ENCODE measurements at places on chromosomes 1 and 21.

DNA sequence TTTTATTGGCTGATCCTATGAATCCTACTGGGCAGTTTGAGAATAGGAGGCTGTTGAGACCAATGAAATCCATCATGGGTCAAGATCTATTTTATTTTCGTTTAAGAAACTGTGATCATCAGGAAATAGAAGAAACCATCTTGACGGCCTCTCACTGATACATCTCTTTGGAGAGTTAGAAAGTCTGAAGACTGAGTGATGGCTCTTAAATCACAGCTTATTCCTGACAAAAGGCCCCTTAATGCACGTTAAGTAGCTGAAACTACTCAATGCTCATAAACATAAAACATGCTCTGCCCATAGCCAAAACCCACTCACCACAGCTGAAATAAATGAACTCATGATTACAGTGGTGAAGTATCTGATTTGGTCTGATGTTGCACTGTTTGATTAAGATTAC, 784.5 kb upstream of the NEGR1 start:
- DNase-seq: no peak

GRCh38 chr1:180854456-180854855, 58.2 kb upstream of the KIAA1614 start:
- no peak for DNase-seq

DNA sequence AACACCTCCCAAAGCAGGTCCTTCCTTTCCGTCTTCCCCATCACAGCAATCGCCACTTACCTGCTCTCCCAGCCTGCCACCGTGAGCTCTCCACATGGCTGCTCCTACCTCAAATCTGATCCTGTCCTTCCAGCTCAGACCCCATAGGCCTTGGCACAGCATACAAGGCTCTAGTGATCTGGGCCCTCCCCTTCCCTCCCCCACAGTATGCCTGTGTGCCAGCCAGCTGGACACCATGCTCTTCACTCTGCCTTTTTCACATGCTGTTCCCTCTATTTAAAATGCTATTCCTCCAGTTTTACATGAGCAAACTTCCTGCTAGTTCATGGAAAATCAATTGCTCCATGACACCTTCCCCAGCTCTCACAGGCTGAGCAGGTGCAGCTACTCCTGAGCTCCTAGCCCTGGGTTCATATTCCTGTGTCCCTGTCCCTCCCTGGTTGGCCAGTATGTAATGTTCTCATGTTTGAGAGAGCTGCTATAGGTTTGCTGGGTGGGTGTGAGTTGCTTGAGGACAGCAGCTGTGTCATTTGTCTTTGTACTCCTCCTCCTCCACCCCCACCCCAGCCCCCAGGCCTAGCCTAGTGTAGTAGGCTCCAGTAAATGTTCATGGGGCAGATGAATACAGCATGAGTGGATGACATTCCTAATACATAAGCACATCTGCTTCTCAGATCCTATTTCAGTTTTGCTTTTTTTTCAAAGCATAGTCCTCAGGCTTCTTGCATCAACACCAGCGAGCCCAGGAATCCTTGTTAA, 6.3 kb upstream of the TNNT2 start:
- DNase-seq: peak; percentile 99

GRCh38 chr1:222057162-222057561, 315.3 kb upstream of the DUSP10 start:
- no peak for DNase-seq

DNA sequence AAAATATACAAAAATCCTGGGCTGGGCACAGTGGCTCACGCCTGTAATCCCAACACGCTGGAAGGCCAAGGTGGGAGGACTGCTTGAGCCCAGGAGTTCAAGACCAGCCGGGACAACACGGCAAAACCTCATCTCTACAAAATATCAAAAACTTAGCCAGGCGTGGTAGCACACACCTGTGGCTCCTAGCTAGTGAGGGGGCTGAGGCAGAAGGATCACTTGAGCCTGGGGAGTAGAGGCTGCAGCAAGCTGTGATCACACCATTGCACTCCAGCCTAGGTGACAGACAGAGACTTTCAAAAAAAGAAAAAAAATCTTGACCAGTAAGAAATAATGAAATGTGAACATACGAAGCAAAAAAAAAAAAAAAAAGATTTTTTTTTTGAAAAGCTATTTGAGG, 52.1 kb downstream of the ARID4B start:
- DNase-seq: no peak

DNA sequence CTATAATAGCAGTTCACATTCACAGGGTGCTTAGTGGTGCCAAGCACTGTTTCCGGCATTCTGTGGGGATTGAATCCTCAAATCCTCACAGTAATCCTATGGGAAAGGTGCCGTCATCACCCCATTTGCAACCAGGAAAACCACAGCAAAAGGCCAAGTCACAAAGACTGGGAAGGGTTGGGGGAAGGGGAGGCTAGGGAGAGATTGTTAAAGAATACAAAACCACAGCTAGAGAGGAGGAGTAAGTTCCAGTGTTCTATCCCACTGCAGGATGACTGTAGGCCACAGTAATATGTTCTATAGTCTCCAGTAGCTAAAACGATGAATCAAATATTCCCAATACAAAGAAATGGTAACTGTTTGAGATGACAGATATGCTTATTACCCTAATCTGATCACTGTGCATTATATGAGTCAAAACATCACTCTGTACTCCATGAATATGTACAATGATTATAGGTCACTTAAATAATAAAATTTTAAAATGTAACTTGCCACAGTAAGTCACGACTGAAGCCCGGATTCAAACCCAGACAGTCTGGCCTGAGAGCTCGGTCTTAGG, 256.8 kb downstream of the TOMM20 start:
- DNase-seq: no peak

- DNase-seq: no peak
These were observed 367.5 kb upstream of the C1orf174 start for GRCh38 chr1:4267381-4268261.

- DNase-seq: no peak
These were observed 8.3 kb downstream of the SLAMF1 start for GRCh38 chr1:160638540-160638857.

DNA sequence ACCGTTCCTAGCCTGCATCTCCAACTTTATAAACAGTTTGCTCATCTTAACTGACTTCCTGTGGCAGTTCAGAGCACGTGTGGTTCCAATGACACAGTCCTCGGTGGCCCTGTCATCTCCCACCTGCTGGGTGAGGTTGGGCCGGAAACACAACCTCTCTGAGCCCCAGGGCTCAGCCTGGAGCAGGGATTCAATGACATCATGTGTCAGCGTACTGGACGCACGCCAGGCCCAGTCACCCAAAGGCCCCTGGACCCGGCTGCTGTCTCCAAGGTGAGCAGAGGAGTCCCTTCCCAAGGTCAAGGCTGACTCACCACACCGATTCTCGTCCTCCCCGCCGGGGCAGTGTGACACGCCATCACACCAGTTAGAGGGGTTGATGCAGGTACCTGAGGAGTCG, 19.9 kb downstream of the TMPRSS2 start:
- DNase-seq: no peak

DNA sequence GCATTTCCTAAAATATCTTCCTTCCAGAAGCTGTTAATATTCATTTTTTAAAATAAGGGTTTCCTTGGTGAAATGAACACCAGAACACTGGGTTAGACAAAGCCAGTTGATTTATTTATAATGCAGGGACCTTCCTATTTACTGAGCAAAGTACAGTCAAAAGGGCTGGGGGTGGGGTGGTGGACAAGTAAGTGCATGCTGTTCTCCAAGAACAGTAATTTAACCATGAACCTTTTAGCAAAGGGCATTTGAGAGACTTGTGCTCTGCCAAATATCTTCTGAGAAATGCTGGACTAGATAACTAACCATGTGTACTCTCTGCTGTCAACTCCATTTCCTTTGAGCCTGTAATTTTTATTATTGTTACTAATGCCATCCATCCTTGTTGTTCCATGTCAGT, 100.2 kb downstream of the OMA1 start:
- DNase-seq: no peak

DNA sequence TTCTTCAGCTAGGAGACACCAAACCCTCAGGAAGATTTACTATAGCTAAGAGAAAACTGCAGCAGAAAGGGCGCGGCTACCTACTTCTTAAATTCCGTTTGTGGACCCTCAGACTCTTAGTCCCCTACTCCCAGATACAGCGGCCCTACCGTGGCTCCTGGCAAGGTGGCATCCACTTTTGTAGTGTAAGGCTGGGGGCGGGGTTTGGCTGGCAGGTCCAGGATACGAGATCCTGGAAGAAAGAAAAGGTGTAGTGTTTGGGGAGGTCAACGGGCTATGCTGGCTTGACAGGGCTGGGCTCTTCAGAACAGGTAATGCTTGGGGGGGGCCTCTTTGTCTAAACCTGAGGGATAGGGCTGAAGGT, 280 bp downstream of the CREB3L4 start:
- DNase-seq: no peak

DNA sequence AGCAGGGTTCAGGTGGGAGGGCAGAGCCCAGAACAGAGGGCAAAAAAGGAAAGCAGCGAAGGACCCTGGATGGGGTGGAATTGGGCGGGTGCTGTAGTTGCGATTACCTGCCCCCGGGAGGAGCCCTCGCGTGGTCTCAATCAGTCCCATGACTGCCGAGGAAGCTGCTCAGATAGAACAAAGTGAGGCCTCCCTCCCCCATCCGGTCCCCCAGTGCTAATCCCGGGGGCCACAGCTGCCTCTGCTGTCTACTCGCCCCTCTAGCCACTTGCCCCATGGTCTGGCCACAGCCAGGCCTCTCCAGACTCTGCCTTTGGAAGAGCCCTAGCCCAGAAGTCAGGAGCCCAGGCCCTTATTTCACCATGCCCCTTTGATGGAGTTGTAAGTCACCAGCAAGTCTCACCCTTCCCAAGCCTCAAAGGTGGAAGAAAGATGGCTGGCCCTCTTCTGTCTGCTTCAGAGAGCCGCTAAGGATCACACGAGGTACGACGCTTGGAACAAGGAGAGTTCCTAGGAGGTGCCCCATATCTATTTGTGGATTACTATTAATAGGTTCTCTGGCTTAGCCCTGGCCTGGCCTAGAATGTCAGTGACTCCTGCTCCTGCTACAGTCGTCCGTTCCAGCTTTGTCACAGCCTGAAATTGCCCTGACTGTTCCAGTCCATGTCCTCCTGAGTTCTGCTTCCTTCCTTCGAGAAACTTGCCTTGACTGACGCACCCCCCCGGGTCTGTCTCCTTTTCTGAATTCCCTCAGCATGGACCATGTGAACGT, 16.4 kb downstream of the ECHDC2 start:
- DNase-seq: peak; percentile 14

DNA sequence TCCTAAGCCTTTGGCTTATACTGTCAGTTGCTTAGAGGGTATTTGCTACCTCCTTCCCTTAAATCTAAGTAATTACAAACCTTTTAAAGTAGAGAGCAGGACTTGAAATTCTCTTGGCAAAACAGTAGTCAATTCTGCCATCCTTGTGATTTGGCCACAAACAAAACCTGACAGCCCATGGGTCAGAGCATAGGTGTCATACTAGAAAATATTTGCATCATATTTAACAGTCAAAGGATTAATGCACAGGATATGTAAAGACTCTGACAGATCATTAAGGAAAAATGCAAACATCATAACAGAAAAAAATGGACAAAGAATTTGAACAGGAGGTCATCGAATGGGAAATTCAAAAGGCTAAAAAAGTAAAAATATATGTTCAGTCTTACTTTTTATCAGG, 50.5 kb downstream of the ZFYVE9 start:
- DNase-seq: no peak

DNA sequence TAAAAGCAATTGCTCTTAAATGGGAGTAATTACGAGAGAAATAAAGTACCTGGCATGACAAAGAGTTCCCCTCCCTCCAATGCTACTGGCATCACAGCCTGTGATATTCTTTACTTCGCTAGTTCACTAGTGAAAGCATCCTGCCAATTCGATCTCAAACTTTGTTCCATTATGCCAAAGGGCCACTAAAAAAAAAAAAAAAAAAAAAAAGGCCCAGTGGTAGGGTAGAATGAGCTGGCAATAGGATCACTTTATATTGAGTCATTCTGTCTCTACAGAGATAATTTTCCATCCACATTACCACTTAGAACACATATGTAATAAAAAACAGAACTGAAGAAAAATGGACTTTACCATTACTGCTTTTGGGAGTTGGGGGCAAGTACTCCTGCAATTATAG, 11.2 kb downstream of the PUM1 start:
- no peak for DNase-seq

GRCh38 chr1:182984621-182985020, 31.7 kb upstream of the SHCBP1L start:
- no peak for DNase-seq

DNA sequence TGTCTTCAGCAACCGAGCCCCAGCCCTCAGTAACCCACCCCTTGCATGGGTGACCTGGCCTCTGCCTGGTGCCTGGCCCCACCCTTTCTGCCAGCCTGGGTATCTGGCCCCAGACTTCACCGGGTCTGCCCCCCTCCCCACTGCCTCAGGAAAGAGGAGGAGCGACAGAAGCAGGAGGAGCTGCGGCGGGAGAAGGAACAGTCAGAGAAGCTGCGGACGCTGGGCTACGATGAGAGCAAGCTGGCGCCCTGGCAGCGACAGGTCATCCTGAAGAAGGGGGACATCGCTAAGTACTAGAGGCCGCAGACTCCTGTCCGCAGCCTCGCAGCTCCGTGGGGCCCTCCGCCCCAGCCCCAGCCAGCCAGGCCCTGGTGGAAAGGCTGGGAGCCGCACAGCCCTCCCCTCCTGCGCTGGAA, 6.1 kb downstream of the TNFRSF25 start:
- no peak for DNase-seq

DNA sequence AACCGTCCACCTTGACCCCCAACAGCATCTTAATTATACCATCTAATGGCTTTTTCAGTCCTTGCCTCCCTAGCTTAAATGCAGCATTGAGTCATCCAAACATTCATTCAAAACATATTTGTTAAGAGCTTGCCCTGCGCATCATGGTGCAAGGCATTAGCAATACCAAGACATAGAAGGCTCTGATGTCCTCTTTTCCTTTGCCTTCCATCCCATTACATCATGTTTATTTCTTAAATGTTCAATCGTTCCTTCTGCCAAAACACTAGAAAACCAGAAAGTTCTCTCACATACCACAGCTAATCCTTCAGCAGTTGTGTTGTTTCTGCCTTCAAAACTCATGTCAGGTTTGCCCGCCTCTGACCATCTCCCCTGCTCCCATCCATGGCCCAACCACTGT, 29.8 kb upstream of the VTCN1 start:
- no peak for DNase-seq

DNA sequence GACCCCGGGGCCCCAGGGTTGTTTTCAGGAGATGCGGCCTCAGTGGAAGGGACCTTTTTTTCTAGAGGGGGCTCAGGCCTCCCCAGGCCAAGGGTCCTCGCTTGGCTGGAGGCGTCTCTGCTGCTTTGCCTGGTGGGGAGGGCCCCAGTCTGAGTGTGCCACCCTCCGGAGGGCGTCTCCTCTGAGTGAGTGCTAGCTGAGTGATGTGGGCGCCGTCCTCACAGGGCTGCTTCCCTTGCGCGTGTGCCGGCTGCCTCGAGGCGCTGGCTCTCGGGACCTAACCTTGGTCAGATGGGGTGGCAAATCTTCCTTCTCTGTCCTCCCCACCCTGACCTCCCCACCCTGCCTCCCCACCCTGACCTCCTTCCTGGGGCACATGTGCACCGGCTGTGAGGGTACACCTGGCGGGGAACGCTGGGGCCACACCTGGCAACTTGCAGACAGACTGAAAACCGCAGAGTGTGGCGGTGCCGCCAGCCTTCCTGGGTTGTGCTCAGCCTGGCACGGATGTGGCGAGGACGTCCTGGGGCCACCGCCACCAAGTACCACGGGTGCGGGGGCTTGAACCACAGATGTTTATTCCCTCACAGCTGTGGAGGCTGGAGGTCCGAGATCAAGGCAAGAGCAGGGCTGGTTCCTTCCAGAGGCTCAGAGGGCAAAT, 93.0 kb upstream of the TTC34 start:
- DNase-seq: no peak
